MG63 (cell line): ENCODE measurements at places on chromosomes 5 and 9. TPM values are rescaled to one million over a fixed set of nuclear protein-coding genes. Genes with fewer than 3 reads are reported as not detected.

DNA sequence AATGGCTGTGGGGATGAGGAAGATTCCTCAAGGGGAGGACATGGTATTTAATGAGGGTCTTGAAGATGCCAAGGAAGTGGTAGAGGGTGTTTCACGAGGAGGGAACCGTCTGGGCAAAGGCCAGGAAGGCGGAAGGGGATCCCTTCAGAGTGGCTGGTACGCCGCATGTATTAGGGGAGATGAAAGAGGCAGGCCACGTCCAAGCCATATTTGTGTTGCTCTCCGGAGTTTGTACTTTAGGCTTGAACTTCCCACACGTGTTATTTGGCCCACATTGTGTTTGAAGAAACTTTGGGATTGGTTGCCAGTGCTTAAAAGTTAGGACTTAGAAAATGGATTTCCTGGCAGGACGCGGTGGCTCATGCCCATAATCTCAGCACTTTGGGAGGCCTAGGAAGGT is 1.2 kb downstream of the FXN start:
- DNase-seq, result no peak

DNA sequence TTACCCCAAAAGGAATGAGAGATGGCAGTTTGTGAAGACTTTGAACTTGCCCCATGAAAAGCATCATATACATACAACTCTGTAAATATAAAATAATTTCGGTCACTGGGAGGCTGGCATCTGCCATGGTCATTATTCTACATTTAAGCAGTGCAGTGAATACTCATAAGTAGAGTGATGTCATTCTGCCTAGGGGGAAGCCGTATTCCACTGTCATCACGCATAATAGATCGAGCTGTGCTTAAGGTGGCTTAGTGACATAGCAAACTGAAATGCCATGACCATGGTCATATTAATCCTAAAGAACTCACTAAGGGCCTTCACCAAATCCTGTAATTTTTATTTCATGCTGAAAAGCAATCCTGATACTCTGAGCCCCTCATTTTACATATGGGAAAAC is 42.4 kb upstream of the NR4A3 start:
- DNase-seq, result no peak

- no peak for DNase-seq
Measured at GRCh38 chr9:69622676-69623075, 49.5 kb downstream of the APBA1 start.

DNA sequence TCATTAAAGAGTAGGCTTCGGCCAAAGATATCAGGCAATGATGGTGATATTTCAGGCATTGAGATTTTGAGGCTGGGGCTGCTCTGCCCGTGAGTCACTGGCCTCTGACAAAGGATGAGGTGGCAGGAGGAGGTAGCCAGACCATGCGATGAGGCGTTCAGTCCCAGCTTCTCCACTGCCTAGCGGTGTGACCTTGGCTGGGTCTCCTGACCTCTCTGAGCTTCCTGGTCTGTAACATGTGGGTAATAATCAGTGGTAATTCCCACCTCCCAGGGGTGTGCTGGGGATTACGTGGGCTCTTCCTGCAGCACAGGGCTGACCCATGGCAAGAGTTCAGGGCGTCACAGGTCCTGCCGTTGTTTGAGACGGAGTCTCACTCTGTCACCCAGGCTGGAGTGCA is 73.2 kb upstream of the RAPGEF1 start:
- DNase-seq, result peak; percentile 89

GRCh38 chr9:96607971-96608370 is 11.7 kb downstream of the CDC14B start:
- DNase-seq, result no peak

GRCh38 chr5:16856531-16856930 is 79.6 kb downstream of the MYO10 start:
- peak; percentile 83 for DNase-seq

- no peak for DNase-seq
Measured at GRCh38 chr9:108178318-108178717, 677.5 kb downstream of the ACTL7B start.

DNA sequence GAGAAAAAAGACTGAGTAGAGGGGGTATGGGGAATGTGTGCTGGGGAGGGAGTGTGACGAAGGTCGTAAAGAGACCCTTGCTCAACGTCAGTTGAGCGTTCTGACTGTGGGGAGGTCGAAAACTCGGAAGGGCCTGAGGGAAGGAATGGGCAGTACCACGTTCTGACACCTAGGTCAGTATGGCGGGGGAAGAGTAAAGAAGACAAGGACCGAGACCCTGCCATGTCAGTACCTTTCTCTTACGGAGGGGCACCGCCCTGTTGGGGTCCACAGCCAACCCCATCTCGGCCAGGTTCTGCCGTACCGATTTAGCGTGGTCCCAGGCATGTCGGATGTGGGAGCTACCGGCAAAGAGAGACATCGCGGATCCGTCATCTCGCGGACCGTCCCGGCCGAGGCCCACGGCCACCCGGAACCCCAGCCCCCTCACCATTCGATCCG is 375 bp downstream of the NOP16 start:
- DNase-seq, result no peak

DNA sequence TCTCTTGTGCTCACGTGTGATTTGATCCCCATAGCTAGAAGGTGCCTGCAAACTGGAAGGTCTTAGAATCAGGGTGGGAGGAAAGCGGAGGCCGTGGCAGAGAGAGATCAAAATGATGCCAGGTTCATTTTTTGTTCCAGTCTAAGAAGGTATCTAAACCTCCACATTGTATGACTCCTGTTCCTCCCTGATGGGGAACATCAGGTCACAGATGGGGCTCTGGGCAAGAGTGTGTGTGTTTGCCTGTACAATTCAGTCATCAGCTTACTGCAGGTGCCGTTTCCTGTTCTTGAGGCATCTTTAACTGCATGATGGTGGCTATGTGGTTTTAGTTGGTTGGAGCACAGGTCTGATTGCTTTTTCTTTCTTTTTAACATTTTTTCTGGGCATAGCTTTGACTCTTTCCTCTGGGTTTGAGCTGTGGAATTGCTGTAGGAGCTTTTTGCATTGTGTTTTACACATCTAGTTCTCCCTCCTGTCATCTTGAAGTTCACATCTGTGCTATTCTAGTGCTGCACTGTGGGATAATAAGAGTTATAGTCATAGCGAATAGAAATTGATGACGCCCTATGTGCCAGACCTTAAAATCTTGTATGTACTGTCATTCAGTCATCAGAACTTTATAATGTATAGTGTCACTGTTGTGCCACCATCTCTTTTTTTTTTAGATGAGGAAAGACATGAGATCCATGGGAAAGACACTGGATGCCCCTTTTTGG is 30.8 kb downstream of the ARHGAP26 start:
- DNase-seq, result no peak

DNA sequence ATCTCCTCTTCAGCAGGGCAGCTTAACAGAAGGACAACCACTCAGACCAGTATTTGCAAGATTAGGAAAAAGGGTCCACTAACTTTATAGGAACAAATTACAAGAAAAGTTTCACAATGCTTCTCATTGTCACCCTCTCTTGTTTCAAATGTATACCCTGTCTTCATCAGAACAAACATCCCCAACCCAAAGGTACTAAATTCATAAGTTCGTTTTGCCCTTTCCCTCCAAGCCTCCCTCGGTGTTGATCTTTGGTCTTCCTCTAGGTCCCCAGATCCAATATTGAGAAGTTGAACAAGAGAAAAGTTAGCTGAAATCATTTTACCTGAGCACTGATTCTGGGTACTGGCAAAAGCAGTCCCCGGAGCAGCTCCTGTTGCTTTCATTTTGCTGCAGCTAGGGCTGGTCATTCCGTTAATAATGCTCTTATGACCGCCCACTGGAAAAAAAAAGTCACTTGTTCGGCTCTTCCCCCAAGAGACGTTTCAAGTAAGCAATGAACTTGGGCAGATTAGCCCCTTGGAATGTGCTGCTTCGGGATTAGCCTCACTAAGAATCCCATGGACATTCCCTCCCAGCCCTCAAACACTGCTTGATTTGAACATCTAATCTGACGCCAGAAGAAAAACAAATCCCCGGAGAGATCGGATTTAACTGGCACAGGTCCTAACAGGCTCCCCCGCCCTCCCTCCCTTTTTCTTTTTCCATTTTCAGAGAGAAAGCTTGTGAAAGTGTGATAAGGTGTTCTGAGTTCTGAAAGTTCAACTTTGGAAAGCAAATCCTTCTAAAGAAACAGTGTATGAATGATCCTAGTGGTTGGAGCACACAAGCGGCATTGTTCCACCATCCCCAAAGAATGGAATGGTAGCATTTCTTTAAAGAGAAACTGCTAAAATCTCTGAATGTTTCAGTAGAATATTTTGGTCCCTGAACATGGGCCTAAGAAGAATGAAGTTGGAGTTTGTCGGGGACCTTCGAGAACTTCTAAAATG is 252.5 kb downstream of the TRPM3 start:
- DNase-seq, result peak; percentile 1

GRCh38 chr5:111252799-111253545 is 28.8 kb downstream of the CAMK4 start:
- DNase-seq, result no peak

- DNase-seq, result no peak
Measured at GRCh38 chr5:80161165-80161564, 94.7 kb downstream of the SERINC5 start.

DNA sequence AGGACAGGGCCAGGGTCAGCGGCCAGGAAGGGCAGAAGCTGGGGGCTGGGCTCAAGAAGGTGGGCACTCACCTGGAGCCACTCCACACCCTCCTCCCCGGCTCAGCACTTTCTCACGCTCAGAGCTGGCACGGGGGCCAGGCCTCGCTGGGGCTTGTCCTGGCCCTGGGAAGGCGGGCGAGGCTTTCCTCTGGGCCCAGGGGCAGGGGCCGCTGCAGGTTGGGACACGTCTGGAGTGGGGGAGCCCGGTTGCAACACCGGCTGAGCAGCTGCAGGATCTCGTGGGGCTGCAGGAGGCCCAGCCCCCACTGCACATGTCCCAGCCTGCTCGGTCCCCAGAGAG is 38.9 kb upstream of the EGFL7 start:
- DNase-seq, result no peak

DNA sequence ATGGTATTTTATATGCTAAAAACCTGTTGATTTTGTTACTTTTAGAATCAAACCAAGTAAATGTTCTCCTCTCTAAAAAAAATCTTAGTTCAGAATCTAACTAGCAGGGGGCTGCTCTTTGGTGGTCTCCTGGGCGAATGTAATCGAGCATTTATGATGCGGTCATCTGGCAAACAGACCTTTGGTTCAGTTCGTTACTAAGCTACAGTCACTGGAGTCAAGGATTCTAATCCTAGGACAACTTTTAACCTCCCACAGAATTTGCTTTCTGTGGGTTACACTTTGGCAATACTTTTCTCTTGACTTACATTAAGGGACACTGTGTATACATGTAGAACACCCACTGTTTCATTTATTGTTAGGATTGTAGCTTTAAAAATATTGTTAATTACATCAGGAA is 26.3 kb upstream of the FREM1 start:
- no peak for DNase-seq

DNA sequence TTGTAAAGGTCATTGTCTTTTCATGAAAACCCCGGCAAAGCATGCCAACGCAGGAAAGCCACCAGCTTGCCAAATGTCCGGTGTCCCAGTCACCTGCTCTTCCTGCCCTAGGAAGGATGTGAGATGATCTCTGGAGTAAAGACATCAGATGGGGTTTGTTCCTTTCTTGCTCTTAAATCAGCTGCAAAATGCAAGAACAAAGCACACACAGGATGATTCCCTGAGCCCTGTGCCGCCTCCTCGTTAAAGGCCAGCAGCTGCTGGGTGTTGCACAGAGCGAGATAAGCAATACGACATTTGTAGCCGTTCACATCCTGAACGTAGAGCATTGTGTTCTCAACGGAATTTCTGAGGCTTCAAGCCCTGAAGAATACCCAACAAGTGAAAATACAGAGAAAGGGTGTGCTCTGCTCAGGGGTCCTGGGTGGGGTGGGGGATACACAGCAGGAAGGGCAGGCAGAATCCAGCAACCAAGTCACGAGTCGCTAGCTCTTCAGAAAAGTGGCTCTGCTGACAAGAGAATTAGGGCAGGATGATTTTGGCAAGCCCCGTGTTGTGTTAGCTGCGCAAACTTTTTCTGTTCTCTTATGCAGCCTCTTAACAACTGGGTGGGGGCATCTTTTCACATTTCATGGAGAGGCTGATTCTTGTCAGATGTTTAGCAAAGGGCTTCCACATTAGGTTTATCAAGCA is 229.2 kb upstream of the MAP3K1 start:
- no peak for DNase-seq

DNA sequence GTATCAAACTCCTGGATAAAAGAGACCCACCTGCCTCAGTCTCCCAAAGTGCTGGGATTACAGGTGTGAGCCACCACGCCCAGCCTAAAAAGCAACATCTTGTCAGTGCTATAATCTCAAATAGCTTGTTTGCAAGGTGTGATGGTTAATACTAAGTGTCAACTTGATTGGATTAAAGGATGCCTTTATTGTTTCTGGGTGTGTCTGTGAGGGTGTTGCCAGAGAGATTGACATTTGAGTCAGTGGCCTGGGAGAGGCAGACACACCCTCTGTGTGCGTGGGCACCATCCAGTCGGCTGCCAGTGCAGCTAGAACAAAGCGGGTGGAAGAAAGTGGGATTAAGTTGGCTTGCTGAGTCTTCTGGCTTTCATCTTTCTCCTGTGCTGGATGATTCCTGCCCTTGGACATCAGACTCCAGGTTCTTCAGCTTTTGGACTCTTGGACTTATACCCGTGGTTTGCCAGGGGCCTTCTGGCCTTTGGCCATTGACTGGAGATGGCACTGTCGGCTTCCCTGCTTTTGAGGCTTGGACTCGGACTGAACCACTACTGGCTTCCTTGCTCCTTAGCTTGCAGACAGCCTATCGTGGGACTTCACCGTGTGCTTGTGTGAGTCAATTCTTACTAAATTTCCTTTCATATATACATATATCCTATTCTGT is 28.1 kb downstream of the TARS1 start:
- no peak for DNase-seq

DNA sequence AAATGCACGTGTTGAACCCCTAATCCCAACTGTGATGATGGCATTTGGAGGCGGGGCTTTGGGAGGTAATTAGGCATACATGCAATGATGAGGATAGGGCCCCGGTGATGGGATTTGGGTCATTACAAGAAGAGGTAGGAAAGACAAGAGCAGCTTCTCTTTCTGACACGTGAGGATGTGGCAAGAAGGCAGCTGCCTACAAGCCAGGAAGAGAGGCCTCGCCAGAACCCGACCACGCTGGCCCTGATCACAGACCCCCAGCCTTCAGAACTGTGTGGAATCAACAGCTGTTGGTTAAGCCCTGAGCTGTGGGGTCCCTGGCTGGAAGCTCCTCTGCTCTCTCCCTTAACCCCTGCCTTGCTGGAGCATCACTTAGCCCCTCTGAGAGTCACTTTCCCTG is 57.5 kb downstream of the COL23A1 start:
- no peak for DNase-seq

The WWC1 gene
- 15.9 and 38.3 TPM in 2 replicates for total RNA-seq

The PRRC1 gene
- total RNA-seq, result 26.8 and 40.3 TPM in 2 replicates

The ENHO gene
- 0.20 TPM in 1 of 2 replicates, not detected in the other for total RNA-seq

The ADGRD2 gene
- not detected in 2 replicates for total RNA-seq

The TLE4 gene
- total RNA-seq, result 9.6 and 11.4 TPM in 2 replicates

The TIMD4 gene
- not detected in 2 replicates for total RNA-seq
